Cardiac septum (tissue), 1 donor: ENCODE measurements at places on chromosomes 3 and 15.
A peak's percentile ranks its signal among the peaks of the same experiment; 100 is the strongest.

- DNase-seq = no peak
These were observed 14.1 kb upstream of the RPS17 start for GRCh38 chr15:82554351-82554750.

DNA sequence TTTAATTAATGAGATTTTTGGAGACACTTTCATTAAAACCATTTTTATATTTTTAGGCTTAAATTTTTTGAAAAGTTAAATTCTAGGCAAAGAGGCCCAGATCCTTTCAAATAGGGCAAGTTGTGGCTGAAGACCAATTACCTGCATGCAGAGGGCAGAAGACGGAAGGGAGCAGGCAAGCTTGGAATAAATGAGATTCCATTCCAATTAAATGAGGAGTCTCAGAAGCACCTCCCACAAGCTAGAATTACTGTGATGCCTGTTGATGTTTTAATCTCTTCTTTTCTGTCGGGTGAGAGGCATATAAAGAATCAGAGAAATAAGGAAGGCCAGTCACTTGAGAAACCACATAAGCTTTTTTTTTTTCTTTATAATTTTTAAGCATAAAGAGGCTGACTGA, 46.8 kb downstream of the KBTBD8 start:
- DNase-seq = no peak

GRCh38 chr3:159944781-159945180, 43.9 kb upstream of the IL12A start:
- no peak for DNase-seq

DNA sequence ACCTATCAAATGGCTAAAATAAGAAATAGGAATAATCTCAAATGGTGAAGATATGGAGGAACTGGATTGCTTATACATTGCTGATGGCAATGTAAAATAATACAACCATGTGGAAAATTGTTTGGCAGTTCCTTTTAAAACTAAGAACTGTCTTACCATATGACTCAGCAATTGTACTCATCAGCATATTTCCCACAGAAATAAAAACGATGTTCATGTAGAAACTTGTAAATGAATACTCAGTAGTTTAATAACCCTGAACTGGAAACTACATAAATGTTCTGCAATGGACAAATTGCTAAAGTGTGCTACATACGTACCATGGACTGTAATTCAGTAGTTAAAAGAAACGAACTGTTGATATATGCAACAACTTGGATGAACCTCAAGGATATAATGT, 253.9 kb upstream of the RBMS3 start:
- DNase-seq = no peak

DNA sequence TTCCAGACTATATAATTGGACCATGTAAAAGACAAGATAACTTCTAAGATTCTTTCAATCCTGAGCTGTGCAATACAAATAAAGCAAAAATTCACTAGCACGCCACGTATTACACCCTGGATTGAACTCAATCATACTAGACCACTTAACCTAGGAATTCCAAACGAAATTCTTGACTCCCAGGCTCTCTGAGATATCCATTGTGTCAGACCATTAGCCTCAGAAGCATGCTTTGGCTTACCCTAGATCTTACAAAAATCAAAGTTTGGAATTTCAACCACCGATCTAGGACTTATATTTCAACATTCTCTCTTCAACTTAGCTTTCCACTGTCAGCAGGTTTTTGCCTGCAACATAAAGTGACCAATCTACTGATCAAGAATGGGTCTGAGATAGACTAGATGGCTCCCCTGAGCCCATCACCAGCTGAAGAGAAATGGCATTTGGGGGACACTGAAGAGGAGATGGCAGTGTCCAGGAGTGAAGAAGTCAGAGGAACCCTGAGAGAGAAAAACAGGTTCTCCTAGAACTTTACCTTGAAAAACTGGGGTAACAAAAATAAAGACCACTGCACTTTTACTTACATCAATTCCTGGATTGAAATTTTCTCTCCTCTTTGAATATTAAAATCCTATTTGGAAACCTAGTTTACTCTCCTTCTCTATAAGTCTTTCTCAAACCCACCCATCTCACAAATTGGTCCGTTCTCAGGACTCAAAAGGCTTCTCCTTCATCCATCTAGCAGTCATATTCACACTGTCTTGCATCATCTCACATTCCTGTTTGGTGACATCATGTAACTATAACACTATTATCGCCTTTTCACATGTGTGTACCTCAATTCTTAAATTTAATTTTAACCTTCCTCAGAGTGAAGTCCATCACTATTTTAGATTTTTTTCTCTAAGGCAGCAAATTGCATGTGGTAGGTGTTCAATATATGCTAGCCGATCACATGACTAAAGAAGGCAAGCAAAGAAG, 18.5 kb downstream of the CPNE4 start:
- no peak for DNase-seq

DNA sequence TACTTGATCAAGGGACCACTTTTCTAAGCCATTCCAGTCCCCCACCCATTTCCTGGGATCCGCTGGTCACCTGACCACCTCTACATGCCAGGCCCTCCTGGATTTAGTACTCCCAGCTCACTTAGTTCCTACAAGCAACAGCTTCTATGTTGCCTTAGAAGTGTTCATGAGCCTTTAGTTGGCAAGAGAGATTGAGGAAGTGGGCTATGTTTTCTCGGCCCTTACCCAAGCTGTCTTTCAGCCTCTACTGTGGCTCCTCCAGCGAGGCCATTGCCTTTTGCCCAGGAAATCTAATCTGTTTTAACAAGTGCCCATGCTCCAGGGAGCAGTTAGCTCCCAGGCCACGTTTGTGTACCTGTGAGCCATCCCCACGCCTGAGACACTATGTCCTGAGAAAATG, 4.5 kb upstream of the PRKAR2A start:
- DNase-seq = no peak

GRCh38 chr3:44323341-44323955, 15.1 kb upstream of the TCAIM start:
- no peak for DNase-seq

DNA sequence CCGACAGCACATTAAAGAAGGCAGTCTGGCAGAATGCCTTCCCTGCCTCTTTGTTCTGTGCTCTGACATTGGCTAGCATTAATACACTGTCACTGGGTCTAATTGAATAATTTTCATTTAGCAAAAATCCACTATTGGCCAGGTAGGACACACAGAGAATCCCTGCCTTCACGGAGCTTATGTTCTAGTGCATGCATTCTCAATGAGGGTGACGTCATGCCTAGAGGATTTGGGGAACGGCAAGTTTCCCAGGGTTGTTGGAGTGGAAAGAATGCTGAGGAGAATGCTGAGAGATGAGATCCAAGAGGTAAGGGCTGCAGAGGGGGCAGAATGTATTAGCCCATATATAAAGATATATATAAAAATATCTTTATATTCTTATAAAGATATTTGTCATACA, 284.7 kb downstream of the ERC2 start:
- no peak for DNase-seq

GRCh38 chr3:41118461-41119390, 80.6 kb upstream of the CTNNB1 start:
- no peak for DNase-seq

DNA sequence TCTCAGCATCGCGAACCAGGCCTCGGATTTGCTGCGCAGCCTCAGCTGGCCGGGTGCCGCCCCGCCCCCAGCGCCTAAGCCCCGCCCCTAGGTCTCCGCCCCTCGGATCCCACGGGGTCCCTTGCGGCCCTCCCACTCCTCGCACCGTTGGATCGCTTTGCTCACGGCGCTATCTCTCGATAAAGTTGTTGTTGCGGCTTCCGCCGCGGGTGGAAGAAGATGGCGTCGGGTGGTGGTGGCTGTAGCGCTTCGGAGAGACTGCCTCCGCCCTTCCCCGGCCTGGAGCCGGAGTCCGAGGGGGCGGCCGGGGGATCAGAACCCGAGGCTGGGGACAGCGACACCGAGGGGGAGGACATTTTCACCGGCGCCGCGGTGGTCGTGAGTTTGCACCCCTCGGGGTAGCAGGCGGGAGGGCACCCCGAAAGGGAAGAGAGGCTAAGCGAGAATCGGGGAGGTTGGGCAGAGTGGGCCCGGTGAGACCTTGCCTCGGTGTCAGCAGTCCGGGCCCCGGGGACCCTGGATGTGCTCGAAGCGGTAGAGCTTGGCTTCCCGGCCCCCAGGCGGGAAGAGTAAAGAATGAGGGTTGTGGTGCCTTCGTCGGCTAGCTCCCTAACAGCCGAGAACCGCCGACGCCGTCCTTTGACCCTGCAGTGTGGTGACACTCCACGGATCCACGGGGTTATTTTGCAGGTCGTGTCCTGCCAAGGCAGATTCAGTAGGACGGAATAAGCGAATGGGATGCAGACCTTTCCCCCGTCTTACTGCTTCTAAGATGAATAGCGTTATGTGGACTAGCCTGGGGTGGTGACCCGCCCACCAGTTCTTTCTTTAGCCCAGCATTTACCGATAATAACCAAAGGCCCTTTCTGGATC, at the start of gene SNX1:
TSS of gene SNX1 (plus strand) at position 188 of the 873 bp plus-strand sequence. CDS start at position 220, 32 bp downstream.
- DNase-seq = peak; percentile 98

GRCh38 chr15:52462806-52463360, 65.8 kb downstream of the MYO5A start:
- no peak for DNase-seq

GRCh38 chr3:97576221-97576620, 188.3 kb upstream of the ARL6 start:
- DNase-seq = no peak

- no peak for DNase-seq
These were observed 41.9 kb downstream of the PLD1 start for GRCh38 chr3:171768281-171768900.

GRCh38 chr15:94494732-94495131, 263.4 kb downstream of the MCTP2 start:
- DNase-seq = no peak

DNA sequence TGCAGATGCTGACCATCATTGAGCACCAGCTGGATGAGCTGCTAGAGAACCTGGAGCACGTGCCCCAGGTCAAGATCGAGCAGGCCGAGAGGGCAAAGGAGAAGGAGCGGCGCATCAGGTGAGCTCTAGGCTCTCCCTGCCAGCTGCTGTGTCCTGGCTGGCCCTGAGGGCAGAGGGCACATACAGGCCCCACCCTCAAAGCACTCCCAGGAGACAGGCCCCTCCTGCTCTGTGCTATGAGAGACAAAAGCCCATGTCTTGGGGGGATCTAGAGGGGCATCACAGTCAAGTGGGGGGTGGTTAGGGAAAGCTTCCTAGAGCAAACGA, 39.5 kb downstream of the CFAP100 start:
- no peak for DNase-seq

- DNase-seq = no peak
These were observed 25.8 kb upstream of the PAQR5 start for GRCh38 chr15:69272891-69273290.

DNA sequence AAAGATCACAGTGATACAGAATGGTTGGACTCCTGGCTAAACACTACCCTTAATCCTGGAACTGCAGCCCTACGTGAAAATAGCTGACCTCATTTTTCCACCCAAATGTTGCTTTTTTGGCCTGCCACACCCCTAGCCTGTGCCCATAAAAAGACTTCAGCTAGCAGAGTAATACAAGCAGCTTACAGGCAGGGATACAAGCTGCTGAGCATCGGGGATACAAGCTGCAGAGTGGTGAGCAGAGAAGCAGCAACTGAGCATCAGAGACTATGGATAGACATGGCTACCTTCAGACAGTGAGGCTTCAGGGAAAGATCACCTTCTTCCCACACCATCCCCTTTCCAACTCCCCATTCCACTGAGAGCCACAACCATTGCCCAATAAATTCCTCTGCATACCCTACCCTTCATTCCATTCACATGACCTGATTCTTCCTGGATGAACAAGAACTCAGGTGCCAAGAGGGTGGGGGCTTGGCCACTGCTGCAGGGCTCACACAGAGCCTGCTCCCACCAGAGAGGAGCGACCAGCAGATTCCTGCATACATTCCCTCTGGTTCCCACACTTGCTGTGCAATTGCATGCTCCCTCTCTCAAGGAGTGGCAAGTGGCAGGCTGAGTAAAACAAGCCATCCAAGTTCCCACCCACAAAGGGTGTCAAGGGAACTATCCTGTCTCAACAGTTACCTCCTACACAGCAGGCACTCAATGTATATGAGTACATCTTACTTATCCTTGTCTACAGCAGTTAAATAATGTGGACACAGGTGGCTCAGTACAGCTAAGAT, 217.5 kb downstream of the ALCAM start:
- DNase-seq = no peak

DNA sequence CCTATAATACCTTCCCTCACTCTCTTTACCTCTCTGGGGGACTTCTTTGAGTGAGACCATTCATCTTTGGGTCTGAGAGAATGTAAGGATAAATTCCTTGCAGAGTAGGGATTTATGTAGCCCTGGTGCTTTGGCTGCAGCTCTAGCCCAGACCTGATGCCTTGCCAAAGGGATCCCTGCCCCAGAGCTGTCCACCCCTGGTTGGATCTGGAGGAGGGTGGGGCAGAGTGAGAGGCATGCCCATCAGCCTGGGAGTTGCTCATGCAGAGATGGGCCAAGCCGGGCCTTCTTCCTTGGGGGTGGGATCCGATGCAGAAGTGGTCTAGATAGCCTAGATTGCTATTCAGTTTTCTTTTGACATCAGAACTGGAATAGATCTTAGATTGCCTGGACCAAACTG, 31.5 kb downstream of the RTP1 start:
- no peak for DNase-seq

GRCh38 chr15:92848852-92849598, 51.1 kb upstream of the CHD2 start:
- no peak for DNase-seq

DNA sequence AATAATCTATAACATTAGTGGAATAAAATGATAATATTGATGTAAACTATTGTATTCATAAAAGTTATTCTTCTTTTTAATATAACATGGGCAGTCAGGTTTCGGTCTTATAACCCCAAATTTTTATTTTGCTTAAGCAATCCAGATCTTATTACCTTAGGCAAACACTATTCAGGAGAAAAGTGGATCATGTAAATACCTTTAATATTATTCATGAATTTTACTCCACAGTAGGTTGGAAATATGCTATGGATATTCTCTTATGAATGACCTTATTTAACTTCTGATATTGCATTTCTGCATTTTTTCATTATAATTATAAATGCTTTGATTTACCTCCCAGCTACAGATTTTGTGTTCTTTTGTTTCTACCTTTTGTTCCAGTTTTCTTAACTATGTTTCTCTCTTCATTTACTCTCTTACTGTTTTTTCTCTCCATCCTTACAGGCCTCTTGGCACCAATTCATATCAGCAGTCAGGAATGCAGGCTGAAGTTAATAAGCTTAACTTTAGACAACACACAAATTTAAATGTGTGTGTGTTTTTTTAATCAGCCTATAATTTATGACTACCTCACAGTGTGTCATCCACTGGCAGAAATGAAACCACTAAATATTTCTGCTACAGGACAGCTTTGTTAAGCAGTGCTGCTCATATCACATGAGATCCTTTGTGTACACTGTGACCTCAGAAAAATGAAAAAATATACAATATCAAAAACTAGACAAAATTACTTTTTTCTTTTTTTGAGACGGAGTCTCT, 111.0 kb downstream of the NSUN3 start:
- no peak for DNase-seq

GRCh38 chr3:126205717-126206655, 25.6 kb upstream of the ALDH1L1 start:
- DNase-seq = no peak

DNA sequence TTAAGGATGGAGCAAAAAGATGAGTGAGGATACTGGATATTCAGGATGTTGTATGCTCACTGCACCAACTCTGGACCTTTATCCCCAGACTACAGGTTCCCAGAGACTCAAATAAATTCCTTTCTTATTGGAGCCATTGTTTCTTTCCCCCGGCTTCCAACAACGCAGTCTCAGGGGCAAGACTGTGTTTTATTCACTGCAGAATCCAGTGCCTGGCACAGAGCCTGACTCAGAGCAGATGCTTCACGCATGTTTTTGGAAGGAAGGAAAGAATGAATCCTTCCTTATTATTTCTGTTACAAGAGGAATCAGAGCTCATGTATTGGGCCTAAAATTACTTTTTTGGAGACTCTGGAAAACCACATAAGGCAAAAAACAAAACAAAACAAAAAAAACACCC, 96.0 kb upstream of the VGLL4 start:
- no peak for DNase-seq
